ENCODE measurements at places on chromosomes 13 and 19.

DNA sequence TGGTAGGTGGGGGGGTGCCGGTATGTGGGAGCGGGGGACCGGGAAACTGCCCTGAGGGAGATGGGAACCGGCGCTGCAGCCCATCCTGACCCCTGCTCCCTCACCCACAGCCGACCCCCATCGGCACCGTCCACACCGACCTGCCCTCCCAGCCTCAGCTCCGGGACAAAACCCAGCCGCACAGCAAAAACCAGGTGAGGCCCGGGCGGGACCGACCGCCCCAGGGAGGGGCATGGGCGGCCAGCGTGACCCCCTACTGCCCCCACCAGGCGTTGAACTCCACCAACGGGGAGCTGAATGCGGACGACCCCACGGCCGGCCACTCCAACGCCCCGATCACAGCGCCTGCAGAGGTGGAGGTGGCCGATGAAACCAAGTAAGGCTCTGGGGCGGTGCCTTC, 35.9 kb downstream of the BTBD2 start:
- no peak for DNase-seq

GRCh38 chr13:26908126-26908525, 147.5 kb upstream of the GPR12 start:
- DNase-seq = no peak

DNA sequence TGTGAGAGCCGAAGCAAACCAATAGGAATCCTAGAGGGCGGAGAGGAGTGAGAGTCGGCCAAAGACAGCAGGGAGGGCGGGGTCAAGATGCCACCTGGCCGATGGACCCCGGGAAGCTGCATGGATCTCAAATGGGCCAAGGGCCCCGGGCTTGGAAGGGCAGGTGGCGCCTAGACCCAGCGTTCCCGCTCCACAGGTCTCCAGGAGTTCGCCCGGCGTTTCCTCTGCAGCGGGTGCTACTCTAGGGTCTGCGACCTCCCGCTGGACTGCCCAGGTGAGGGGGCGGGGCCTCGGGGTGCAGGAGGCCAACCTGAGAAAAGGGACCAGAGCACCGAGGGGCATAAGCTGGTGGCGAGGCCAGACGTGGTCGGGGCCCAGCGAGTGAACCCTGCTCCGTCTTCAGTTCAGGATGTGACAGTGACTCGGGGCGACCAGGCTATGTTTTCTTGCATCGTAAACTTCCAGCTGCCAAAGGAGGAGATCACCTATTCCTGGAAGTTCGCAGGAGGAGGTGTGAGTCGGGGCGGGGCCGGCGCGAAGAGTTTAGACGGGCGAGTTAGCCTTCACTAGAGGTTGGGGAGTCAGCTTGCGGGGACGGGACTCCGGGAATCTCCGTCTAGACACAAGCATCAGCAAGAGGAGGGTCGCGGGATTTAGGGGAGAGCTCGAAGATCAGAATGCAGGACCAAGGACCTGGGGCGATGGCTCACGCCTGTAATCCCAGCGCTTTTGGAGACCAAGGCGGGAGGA, 9.9 kb downstream of the SPACA6 start:
- DNase-seq = no peak

- peak; percentile 27 for DNase-seq
Measured at GRCh38 chr13:76489274-76489673, 396.9 kb downstream of the KCTD12 start.

- no peak for DNase-seq
Measured at GRCh38 chr19:19775891-19776205, 42.9 kb upstream of the ZNF14 start.

- DNase-seq = no peak
Measured at GRCh38 chr13:58619396-58620113, 988.0 kb downstream of the PCDH17 start.

- DNase-seq = no peak
Measured at GRCh38 chr13:25380741-25381324, 9.1 kb downstream of the ATP8A2 start.

GRCh38 chr13:100921139-100921538, 246.5 kb upstream of the TMTC4 start:
- DNase-seq = no peak

- no peak for DNase-seq
Measured at GRCh38 chr19:4164262-4164661, 10.8 kb downstream of the CREB3L3 start.

DNA sequence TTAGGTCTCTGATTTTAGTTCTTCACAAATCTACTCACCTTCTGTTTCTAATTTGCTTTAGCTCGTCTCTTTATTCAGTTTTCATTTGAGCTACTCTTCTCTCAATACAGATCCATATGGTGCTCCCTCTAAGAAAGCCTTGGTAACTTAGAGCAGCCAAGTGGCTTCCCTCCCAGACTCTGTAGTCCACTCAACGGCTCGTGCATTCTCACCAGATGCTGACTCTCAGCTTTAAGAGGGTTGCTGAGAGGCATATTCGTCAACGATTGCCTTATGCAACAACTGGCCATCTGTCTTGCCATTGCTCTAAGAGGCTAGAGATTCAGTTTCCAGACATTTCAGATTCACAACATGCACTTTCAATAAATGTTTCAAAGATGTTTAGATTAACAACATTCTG, 785.8 kb upstream of the SLC10A2 start:
- no peak for DNase-seq

DNA sequence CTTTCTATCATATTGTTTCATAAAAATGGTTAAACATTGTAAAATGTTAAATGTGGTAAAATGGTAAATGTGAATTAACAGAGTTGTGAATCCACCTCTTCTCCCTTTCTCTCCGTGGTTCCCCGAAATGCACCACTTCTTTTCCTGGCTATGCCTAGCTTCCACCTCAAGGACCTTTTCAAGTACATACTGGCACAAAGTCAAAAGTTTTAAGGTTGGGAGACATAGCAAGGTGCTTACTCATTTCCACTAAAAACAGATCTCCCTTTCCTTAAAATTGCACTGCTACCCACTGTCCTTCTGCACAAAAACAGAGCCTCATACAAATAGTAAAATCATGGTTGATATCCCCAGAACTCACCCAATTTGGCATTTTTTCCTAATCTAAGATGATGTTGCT, 558.2 kb downstream of the SLITRK6 start:
- peak; percentile 17 for DNase-seq

- no peak for DNase-seq
Measured at GRCh38 chr13:66665991-66666390, 564.1 kb downstream of the PCDH9 start.

GRCh38 chr13:41561170-41561569, 103.8 kb downstream of the RGCC start:
- no peak for DNase-seq

DNA sequence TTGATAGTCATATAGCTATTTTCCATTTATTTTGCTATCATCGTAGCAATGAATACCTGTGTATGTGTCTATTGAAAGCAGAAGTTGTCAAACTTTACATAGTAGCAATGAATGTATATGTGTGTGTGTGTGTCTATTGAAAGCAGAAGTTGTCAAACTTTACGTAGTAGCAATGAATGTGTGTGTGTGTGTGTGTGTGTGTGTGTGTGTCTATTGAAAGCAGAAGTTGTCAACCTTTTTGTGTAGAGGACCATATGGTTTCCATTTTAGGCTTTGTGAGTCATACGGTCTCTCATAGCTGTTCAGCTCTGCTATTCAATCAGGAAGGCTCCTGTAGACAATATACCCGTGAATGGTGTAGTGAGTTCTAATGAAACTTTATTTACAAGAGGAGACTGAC, 20.8 kb downstream of the NLRP4 start:
- no peak for DNase-seq

DNA sequence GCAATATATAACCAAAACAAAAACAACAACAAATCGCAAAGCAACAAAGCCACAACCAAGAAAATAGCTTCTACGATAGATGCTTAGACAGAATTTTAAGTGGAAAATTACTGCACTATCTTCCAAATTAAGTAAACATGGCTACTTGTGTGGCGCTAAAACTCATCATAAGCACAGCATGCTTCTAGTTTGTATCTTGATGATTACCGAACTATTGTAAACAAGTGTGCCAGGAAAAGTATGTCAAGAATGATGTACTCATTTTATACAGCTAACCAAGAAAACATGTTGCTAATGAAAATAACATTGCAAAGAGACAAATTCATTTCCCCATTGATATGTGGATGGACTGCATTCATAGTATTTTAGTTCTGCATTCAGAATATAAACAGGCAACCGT, 271.9 kb upstream of the GPC6 start:
- DNase-seq = no peak

GRCh38 chr19:32287811-32288227, 57.6 kb upstream of the ZNF507 start:
- peak; percentile 27 for DNase-seq

- peak; percentile 39 for DNase-seq
Measured at GRCh38 chr19:6963937-6964336, 57.3 kb downstream of the MBD3L2B start.

DNA sequence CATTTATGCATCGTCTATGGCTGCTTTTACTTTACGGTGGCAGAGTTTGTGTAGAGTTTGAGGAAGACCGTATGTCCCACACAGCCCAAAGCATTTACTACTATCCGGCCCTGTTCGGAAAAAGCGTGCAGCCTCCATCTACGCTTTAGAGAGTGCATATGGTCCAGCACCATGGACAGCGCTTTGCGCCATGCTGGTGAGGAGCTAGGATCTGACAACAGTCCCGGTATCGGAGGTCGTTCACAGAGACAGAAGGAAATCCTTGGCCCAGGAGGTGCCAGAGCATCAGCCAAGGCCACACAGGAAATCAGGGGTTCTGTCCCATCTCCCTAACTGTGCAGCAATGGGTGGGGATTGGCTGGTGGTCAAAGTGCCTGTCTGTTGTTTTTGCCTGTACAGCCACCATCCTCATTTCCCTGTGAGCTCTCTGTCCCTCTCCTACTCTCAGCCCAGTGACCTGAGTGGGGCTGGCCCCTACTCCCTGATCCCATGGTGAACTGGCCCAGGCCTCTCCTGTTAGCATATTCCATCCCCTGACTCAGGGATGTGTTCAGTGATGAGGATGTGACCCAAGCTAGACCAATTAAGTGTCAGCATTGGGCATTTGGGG, 16.2 kb upstream of the PRODH2 start:
- peak; percentile 61 for DNase-seq

- no peak for DNase-seq
Measured at GRCh38 chr13:108044954-108045353, 170.4 kb downstream of the LIG4 start.

- no peak for DNase-seq
Measured at GRCh38 chr13:110154410-110154933, 152.5 kb downstream of the COL4A1 start.

DNA sequence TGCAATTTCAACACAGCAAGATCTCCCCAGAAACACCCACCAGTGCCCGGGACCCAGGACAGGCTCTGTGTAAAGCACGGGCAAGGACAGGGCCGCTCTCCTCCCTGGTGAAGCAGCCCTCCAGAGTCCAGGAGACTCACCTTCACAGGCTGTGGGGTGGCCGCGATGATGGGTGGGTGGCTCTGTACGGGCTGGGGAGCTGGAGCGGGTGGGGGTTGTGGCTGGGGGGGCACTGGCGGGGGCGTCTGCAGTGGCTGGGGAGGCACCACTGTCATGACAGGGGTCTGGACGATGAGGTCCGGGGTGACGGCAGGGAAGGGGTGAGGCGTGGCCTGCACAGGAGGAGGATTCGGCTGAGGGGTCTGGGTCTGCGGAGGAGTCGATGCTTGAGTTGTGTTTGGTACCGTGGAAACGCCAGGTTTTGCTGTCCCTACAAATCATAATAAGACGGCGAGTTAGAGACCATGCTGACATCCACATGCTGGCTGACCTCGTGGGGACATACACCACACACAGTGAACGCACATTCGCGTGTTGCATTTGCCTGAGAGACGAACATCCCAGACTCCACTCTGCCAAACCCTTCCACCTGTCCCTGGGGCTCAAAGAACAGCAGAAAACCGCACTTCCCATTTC, 33.1 kb upstream of the EPHX3 start:
- DNase-seq = no peak

DNA sequence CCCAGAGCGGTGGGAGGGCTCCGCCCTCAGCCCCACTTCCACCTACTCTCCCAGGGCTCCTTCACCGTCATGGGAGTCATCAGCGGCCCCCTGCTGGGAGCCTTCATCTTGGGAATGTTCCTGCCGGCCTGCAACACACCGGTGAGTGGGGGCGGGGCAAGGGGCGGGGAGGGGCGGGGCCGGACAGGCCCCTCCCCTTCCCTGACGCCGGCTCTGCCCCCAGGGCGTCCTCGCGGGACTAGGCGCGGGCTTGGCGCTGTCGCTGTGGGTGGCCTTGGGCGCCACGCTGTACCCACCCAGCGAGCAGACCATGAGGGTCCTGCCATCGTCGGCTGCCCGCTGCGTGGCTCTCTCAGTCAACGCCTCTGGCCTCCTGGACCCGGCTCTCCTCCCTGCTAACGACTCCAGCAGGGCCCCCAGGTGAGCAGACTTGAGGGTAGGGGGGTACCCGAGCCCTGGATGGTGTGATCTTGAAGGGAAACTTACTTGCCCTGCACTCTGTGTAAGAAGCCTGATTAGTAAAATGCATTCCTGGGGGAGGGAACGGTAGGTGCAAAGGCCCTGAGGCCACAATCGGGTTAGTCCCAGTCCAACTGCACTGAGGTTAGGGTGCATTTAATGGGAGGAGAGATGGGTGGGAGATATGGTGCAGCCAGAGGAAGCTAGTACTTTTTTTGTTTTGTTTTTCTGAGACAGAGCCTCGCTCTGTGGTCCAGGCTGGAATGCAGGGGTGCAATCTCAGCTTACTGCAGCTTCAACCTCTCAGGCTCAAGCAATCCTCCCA, 12.1 kb downstream of the SLC5A5 start:
- no peak for DNase-seq

DNA sequence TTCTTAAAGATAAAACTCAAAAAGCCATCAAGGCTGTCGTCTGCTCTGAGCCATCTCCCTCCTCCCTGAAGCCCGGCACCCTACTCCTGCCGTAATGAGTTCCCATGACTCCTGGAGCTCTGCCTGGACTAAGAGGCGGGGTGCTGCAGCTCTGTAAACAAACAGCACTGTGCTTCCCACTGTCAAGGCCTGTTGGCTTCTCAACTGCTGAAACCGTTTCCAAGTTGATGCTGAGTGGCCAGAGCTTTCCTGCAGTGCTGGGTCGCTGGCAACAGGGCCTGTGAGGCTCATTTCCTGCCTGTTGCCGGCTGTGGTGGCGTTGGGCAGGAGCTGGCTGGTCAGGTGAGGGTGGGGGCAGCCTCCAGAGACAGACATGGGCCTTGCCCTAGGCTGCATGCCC, 26.7 kb upstream of the ISYNA1 start:
- no peak for DNase-seq

GRCh38 chr13:74162135-74162534, 27.9 kb upstream of the KLF12 start:
- no peak for DNase-seq

GRCh38 chr19:23799321-23799720, 40.6 kb upstream of the ZNF681 start:
- DNase-seq = no peak

- DNase-seq = no peak
Measured at GRCh38 chr13:74258961-74259360, 124.8 kb upstream of the KLF12 start.

DNA sequence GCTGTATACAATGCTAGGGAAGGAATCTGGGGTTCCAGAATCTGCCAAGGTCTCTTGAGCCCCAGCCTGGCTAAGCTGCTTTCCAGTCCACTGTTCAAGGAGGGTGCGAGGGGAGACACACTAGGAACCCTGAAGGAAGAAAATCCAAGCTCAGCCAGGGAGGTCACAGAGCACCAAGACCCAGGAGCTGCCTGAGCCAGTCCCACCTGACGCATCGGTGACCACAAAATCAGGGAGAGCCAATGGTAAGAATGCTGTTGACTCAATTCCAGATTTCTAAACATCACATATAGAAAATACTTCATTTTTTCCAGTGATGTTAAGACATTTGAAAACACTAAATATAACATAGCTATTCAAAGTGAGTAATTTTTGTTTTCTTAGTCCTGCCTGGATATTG, 50.1 kb downstream of the CEP89 start:
- DNase-seq = no peak

Data from common myeloid progenitor, CD34-positive (primary cell).